ENCODE measurements at places on chromosomes 13 and 19.

DNA sequence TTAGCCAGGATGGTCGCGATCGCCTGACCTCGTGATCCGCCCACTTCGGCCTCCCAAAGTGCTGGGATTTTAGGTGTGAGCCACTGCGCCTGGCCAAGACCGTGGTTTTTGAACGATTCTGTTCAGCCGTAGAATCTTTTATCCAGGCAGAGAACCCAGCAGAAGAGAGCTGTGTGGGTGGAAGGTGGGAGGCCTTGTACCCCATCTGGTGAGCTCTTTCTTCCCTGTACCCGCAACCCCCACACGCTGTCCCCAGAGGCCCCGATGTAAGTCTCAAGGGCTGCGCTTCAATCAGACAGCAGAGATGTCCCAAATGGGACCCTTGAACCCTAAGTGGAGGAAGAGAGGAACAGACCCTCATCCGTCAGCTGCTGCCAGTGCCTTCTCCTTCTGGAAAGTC, 3.7 kb downstream of the SLC25A23 start:
- DNase-seq = no peak

DNA sequence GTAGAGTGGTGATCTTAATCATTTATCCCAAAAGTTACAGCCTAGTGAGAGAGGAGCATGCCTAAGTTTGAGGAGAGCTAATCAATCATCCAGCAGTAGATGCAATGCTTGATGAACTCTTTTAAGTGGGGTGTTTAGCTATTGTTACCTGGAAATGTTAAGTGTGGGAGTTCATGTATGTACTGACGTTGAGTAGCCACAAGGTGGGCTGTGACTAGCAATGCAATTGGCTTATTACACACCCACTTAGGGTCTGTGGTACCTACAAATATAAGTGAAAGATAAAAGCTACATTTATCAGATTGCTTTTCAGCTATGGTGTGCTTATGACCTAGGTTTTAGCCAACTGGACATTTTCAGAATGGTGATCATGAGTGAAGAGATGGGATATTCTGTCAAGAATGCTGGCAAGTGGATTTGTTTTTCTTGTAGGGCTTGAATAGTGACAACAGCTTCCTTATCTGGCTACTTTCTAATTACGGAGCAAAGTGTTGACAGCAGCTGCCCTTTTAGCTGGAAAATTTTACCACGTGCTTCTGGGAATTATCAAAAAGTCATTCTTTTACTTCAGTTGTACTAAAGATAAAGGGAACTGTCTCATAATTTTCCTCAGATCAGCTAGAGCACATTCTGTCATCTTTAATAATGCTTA, 170.6 kb downstream of the POSTN start:
- DNase-seq = no peak

DNA sequence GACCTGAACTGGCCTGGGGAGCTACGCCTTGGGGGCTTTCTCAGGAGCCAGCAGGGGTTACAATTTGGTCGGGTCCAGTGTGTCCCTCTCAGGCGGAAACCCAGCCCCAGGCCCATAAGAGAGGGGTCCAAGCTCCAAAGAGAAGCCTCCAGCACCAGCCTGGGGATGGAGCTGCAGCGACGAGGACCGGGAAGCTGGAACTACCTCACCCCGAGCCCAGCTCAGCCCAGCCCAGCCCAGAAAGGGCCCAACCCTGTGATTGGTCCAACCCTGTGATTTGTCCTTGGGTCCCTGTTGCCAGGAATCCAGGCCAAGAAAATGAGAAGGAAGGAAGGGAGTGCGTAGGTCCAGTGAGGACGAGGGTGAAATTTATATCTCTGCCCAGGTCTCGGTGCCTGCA, 24.1 kb downstream of the CLEC4M start:
- no peak for DNase-seq

DNA sequence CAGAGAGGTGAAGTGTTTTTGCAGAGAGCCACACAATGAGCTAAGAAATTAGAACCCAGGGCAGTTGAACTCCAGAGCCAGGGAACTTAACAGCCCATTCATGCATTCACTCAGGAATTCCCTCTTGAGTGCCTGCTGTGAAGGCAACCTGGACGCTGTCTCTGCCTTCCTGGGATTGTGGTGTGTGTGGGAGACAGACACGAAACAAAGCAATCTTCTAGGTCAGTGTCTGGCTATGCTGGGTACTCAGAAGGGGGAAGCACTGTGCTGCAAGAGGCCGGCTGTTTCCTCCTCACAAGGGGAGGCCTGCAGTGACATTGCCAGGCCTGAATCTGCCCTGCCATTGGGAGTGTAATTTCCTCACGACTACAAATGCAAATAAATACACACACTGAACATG, 9.7 kb downstream of the BCKDHA start:
- DNase-seq = peak; percentile 83

DNA sequence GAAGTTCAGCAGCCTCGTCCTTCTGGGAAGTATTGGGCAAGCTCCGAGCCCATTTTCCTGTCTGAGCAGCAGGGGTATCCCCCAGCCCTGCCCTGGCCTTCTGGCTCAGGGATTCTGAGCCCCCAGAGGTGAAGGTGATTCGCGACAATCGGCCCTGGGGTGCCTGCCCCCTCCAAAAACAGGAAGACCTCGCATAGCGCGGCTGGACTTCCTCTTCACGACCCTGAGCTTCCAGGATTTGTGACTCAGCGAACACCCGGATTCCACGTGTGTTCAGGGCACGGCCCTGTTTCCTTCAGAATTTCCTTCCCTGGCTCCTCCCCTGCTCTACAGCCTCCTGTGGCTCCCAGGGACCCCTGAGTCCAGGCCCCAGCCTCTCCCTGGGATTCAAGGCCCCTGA, at the start of gene SEMA6B:
SEMA6B (minus strand) TSS at position 116 of the 400 bp plus-strand sequence. CDS start 1,227 bp downstream, outside the sequence.
- no peak for DNase-seq

GRCh38 chr19:47305309-47305751, 4.3 kb upstream of the C5AR1 start:
- DNase-seq = peak; percentile 41

- peak; percentile 74 for DNase-seq
Observed at GRCh38 chr13:29496241-29496712, 99.2 kb downstream of the SLC7A1 start.

DNA sequence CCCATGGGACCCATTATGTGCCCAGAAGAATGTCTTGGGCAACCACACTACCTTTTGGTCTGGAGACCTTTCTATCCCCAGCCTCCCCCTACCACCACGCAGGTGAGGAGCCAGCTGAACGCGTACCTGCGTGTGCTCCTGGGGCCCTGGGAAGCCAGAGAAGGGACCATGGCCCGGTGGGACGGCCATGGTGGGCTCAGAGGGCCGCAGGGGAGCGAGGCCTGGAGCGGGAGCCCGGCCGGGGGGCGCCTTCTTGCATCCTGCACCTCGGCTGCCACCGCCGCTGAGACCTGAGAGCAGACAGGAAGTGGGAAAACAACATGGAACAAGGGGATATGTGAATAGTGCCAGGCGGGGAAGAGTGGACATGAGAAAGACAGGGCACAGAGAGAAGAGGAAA, 2.3 kb downstream of the DYRK1B start:
- DNase-seq = no peak
